Stimulated activated CD4-positive, alpha-beta T cell treated with anti-CD3 and anti-CD28 coated beads, Interleukin-2, amount 100 ng/mL, for 48 hours (primary cell): ENCODE measurements at places on chromosomes 6 and 20.
A peak's percentile ranks its signal among the peaks of the same experiment; 100 is the strongest.

GRCh38 chr6:137832110-137832509, 34.9 kb upstream of the TNFAIP3 start:
- DNase-seq: no peak

DNA sequence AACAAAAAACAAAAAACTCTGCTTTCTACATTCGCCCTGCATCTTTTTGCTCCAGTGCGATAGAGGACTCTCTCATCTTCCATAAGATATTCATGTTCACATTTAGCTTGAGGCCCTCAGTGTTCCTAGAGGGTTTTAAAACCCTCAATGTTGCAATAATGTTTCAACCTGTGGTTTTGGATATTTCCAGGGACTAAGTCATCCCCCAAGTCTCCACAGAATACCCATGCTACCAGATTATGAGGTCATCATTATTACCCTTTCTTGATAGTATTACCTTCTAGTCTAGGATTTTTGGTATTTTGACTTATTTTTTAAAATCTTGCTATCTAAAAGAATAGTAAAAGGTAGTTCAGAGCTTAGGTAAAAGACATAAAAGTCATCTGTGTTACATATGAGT, 480.5 kb upstream of the ID4 start:
- no peak for DNase-seq

GRCh38 chr6:30821862-30822784, 62.2 kb upstream of the DDR1 start:
- no peak for DNase-seq

- no peak for DNase-seq
These were observed 14.7 kb upstream of the SIM1 start for GRCh38 chr6:100479179-100480035.

DNA sequence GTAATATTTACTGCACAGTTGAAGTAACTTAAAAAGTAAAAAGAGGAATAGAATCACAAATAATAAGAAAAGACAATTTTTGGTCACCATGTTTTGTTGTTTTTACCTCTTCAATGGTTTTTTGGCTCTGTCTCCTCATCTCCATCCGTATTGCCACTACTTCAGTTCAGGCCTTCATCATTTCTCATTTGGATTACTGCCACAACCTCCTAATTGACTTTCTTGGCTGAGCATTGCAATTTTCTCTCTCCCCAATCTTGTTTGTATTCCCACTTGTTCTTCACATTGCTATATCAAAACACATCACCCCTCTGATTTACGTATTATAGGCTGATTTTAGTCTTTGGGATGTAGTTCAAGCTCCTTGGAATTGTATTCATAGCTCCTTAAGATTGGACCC, 161.7 kb downstream of the GRM1 start:
- no peak for DNase-seq

GRCh38 chr6:36313649-36313936, 23.1 kb downstream of the BNIP5 start:
- no peak for DNase-seq

DNA sequence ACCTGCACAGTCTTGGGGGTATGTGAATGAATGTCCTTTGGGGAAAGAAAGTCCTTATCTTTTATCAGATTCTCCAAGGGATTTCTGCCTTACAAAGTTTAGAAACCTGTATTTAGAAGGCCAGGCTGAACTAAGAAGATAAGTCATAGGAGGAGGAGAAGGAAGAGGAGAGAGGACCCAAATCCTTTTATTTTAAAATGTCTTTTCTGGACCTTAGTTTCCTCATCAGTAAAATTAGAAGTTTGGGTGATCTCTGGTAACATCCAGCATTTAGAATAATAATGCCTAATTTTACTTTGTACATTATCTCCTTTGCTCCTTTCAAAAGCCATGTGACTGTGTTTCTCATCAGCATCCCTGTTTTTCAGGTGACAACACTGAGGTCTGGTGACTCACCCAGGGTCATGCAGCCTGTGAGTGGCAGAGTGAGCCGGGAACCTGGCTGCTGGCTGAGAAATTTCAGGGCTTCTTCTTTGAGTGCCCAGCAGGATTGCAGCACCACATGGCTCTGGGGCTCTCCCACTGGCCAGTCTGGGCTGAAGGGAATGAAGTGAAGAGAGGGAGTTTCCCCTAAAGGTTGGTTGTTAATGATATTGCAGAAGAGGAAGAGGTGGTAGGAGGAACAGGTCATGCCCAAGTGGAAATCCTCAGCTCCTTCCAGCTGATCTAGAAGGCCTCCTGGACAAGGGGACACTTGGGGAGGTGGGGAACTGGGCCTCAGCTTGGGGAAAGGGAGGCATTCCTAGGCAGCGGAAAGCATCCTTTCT, 34.0 kb downstream of the VEGFA start:
- no peak for DNase-seq

DNA sequence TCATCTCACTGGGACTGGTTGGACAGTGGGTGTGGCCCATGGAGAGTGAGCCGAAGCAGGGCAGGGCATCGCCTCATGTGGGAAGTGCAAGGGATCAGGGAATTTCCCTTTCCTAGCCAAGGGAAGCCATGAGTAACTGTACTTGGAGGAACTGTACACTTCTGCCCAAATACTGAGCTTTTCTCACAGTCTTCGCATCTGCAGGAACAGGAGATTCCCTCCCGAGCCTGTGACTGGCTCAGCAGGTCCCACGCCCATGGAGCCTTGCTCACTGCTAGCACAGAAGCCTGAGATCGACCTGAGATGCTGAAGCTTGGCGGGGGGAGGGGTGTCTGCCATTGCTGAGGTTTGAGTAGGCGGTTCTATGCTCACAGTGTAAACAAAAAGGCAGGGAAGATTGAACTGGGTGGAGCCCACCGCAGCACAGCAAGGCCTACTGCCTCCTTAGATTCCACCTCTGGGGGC, 10.4 kb upstream of the CALHM5 start:
- DNase-seq: no peak

DNA sequence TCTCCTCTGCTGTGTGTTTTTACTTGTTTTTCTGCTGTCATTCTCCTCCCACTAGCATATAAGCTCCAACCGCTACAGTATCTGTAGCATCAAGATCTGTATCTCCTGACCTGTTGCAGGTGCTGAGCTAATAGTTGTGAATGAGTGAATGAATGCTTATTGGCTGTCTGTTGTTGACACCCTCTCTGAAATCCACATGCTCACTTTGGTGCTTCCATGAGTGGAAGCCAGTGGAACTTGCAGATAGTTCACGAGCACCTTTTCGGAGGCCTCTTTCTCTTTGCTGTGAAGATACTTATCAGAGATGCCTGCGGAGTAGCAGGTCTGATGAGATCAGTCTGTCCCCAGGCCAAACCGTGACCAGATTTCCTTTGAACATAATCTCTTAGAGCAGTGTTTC, 117.3 kb downstream of the EYA2 start:
- DNase-seq: no peak

DNA sequence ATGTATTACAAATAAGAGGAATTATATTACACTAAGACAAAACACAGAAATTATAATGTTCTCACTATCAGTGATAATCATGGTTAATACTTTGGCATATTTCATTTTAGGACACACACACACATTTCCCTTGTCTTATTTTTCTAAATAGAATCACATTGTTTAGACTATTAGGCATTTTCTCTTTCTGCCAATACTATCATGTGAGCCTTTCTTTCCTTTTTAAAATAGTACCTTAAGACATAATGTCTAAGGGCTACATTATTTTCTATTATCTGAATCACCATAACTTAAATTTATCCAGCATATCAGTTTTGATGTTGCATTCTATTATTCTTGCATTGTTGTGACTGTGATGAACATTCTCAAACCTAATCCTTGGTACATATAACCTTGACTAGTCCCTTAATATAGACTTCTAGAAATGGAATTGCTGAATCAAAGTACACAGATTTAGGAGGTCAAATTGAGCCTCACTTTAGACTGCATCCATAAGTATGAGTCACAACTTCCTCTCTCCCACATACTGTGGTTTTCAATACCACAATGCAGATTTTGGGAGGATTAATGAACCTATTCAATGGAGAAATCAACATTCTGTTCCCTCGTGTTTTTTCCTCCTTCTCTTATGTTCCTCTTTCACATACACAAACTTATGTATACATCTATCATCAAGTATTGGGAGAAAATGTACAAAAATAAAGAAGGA, 212.6 kb downstream of the MOXD1 start:
- DNase-seq: no peak

DNA sequence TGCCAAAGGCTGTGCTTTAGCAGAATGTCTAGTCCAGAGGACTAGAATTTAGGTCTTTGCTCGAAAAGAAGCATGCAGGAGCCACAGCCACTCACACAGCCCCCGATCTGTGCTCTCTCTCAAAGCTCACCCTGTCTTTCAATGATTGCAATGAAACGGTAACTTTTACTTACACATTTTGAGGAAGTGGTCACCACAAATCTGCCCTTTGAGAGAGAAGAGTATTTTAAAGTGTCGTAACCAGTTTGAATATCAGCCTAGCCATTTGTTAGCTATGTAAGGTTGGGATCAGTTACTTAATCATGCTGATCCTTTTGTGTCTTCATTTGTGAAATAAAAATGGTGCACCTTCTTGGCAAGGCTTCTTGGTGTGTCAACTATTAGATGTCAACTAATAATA, 209.0 kb downstream of the TFAP2A start:
- DNase-seq: no peak

GRCh38 chr20:20691477-20692235, 20.8 kb downstream of the RALGAPA2 start:
- no peak for DNase-seq

DNA sequence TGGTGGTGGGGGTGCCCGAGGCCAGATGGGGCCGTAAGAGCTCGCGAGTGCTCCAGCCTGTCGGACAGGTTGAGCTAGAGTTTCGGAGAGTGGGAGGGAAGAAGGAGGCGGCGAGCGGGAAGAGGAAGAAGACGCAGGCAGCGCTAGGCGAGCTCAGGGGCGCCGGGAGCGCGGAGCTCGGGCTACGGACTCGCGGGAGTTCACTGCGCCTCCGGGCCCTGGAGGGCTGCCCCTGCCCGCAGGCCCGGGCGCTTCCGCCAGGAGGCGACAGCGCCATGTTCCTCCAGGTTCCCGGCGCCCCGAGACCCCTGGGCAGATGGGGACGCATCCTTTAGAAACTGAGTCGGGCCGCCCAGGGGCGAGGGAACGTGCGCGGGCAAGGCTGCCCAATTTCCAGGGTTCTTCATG, 984 bp downstream of the TFAP2C start:
- DNase-seq: no peak

DNA sequence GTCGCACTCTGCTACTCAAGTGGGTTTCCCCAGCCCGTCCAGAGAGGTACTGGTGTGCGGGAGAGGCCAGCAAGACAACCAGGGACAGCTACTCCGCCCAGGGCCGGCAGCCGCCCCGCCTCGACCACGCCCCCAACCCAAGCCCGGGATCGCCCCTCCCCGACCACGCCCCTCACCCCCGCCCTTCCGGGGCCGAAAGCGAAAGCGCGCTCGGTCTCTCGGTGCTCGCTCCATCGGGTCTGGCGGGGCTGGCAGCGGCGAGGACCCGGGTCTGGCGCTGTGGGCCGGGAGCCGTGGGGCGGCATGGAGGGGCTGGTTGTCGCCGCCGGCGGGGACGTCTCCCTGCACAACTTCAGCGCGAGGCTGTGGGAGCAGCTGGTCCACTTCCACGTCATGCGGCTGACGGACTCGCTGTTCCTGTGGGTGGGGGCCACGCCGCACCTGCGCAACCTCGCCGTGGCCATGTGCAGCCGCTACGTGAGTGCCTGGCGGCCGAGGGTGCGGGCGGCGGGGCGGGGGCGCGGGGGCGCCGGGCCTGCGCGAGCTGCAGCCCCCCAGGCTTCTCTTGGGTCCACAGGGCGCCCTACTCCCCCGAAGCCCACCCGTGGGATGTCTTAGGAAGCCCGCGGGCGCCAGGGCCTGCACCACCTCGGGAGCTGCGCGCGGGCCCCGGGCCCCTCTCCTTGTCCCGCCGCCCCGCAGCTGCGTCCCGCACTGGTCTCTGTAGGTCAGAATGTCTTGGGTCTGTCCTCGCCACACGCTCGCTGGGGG, at the start of gene PSMG4:
Gene PSMG4, plus strand, starts transcription at position 228 of the 771 bp plus-strand sequence. Its CDS starts 76 bp downstream, at position 304.
- DNase-seq: peak; percentile 97

GRCh38 chr20:55160037-55160436, 684.6 kb downstream of the DOK5 start:
- no peak for DNase-seq

DNA sequence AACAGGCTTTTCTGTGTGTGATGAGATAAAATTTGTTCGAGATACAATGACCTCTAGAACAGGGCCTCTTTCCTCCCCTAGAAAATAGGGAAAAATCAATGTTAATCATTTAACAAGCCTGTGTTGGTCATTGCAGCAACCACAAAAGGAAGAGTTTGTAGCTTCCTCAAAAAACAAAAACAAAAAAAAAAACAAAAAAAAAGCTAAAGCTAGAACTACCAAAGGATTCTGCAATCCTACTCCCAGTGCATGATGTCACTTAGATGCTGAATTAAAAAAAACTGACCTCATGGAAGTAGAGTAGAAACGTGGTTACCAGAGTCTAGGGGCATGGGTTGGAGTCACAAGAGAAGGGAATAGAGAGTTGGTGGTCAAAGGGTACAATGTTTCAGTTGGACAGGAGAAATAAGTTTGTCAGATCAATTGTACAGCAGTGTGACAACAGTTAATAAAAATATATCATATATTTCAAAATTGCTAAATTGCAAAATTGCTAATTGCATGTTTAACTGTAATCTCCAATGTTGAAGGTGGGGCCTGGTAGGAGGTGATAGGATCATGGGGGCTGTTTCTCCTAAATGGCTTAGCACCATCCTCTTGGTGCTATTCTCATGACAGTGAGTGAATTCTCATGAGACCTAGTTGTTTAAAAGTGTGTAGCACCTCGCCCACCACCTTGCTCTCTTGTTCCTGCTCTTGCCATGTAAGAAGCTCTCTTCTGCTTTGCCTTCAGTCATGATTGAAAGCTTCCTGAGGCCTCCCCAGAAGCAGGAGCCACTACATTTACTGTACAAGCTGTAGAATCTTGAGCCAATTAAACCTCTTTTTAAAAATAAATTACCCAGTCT, 163.4 kb upstream of the SIM1 start:
- no peak for DNase-seq

- no peak for DNase-seq
These were observed 38.2 kb downstream of the KIF6 start for GRCh38 chr6:39686976-39687375.

GRCh38 chr20:35901678-35902544, 52.4 kb downstream of the SCAND1 start:
- DNase-seq: no peak

DNA sequence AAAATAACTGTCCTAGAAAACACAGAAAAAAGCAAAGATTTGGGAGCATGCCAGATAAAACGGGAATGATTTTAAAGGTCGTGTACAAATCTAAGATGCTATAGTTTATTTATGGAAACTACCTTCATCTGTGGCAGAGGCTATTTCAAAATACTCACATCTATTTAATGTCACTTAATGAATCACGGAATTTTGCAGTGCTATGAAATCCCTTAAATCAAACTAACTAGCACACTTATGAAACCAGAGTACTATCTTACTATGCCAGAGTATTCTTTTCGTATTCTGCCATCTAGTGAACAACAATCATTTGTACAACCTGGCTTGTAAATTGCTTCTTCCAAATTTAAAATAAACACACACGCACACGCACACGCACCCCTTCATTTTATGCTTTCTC, 77.9 kb upstream of the BMP5 start:
- no peak for DNase-seq

DNA sequence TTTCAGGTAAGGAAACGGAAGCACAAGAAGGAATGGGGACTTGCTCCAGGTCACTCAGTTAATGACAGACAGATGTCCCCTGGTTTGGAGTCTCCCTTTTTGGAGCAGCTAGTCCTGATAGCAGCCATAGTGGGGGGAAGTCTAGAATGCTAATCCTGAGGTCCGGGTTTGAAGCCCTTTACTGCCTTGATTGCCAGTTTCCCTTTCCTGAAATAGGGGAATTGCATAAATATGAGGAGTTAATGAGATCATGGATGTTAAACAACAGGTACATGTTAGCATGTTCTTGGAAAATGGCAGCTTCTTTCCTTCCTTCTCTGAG, 341 bp upstream of the TTPAL start:
- DNase-seq: no peak
